ENCODE measurements at places on chromosomes 12 and 14.

- no peak for DNase-seq
These were observed 768 bp downstream of the METTL25 start for GRCh38 chr12:82359115-82359478.

DNA sequence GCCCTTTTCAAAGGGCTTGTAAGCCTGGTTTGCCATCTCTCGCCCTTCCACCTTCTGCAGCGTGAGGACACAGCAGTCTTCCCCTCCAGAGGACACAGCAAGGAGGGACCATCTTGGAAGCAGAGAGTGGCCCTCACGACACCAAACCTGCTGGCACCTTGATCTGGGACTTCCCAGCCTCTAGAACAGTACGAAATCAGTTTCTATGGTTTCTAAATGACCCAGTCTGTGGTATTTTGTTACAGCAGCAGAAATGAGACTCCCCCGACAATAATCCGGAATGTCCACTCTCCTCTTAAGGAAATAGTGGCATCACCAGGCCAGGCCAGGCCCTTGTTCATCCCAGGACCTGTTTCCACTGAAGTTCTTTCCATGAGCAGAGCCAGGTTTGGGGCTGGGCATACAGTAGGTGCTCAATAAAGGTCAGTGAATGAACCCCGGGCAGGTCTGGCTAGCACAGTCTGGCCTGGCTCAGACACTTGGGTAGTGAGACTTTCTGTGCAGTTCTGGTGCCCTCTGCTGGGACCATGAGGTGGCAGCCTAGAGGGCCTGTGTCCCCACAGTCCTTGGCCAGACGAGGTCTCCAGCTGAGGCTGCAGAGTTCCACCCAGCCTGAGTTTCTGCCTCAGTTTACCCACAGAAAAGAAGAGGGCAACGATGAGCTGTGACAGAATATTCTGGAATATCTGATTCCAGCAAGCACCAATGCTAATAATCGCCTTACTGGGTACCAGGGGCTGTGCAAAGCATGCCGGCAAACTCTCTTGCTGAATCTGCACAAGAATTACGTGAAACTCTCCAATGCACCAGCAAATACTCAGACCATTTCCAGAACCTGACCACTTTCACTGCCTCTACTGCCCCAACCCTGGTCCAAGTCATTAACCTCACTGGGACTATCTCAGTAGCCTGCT lies 14.0 kb downstream of the ABCB9 start:
- DNase-seq, result peak; percentile 76

GRCh38 chr12:44206045-44206444 lies 370.2 kb downstream of the TMEM117 start:
- no peak for DNase-seq

- no peak for DNase-seq
These were observed 99.9 kb downstream of the PHETA1 start for GRCh38 chr12:111268738-111269572.

DNA sequence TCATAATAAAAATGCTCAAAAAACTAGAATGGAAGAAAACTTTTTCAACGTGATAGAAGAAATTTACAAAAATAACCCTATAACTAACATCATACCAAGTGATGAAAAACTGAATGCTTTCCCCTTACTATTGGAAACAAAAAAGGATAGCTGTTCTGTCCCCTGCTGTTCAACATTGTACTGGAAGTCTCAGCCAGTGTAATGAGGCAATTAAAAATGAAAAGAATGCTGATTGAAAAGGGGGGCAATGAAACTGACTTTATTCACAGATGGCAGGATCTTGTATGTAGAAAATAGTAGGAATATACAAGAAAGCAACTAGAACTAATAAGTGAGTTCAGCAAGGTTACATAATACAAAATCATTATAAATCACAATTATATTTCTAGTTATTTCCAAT lies 337.9 kb upstream of the KITLG start:
- no peak for DNase-seq

DNA sequence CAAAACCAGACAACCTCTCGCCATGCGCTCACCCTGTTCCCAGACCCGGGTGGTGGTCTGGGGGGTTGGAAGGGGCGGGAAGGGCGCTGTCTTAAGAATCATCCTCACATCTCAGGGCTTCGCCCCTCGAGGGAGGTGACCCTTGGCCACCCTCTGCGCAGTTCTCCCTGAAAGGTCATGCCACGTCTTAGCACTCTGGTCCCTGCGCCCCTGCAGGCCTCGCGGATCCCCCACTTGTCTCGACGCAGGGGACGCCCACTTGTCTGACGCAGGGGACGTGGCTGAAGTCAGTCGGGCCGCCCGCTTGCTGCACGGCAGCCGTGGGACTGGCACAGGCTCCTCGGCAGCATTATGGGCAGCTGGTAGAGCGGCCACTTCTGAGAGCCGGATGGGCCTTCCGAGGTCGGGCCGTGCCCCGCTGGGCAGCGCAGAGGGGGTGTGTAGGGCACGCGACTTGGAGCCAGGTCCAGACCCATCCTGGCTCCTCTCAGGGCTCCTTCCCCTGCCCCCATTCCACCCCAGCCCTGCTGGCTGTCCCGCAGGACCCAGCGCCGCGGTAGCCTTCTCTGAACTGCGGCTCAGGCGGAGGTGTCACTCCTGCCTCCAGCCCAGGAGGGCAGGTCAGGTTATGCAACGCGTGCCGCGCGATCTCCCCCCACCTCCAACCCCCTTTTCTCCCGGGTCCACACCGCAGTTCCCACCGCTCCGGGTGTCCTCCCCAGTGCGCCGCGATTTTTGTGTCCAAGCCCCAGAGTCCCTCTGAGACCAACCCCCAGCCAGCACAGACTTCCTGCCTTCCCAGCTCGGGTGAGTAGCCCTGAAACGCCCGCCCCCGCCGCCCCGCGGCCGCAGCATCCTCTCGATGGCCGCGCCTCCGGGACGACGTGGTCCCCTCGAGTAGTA lies 40.9 kb upstream of the CAPRIN2 start:
- DNase-seq, result no peak

GRCh38 chr14:102975662-102976061 lies 53.2 kb downstream of the AMN start:
- no peak for DNase-seq

All from GM18507 (cell line).